ENCODE measurements at places on chromosomes 13 and 19.

DNA sequence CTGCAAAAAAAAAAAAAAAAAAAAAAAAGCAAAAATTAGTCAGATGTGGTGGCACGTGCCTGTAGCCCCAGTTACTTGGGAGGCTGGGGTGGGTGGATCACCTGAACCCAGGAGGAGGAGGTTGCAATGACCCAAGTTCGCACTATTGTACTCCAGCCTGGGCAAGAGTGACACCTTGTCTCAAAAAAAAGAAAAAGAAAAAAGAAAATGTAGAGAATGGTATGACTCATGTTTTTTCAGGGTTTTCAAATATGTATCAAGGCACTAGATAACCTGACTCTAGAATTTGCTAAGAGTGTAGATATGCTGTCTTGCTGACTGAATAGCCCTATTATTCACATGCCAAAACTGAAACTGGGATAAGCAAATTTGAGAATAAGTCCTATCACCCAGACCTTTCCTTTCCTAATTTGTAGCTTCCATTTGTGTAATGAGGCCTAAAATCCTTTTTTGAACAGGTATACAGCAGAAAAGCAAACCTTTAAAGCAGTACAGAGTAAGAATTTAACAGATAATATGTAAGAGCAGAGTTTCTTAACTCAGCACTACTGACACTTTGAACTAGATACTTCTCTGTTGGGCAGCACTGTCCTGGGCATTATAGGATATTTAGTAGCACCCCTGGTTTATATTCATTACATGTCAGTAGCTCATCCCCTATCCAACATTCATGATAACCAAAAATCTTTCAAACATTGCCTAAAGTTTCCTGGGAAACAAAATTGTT is 108.6 kb downstream of the ELF1 start:
- peak; percentile 24 for DNase-seq

GRCh38 chr13:112569821-112570220 is 18.1 kb downstream of the TUBGCP3 start:
- DNase-seq, result no peak

DNA sequence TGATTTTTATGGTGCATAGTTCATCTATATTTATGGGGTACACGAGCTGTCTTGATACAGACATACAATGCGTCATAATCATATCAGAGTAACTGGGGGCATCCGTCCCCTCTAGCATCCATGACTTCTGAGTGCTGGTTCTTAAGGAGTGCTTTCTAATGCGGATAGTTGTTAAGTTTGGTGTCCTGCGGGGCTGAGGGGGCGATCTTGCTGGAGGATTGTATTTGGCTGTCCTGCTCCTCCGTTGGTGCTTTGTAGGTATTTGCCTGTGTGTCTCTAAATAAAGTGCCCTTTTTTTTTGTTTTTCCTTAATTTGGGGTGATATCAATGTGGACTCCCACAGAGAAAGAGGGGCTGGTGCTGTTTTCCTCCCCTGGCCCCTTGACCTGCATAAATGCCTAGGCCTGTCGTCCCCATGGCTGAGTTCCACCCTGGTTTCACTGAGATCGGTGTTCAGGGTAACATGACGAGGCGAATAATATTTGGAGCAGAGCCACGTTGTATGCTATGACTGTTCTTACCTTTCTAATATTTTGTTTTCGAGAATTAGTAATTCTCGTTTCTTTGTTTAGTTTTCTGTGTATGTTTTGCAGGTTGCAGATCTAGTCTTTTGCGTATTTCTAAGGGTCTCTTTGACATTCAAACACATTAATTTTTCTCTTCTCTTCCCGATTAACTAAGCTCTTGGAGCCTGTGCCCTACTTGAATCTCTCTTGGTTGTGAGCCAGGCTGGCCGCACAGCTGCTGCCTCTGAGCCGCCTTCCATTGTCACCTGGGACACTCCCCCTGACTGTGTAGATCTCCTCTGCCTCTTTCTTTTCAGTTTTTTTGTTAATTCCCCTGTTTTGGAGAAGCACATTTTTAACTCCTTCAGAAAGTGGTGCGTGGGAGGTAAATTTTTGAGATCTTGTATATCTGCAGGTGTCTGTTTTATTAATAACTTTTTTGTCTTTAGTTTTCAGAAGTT is 100.3 kb downstream of the ARHGEF7 start:
- DNase-seq, result no peak

DNA sequence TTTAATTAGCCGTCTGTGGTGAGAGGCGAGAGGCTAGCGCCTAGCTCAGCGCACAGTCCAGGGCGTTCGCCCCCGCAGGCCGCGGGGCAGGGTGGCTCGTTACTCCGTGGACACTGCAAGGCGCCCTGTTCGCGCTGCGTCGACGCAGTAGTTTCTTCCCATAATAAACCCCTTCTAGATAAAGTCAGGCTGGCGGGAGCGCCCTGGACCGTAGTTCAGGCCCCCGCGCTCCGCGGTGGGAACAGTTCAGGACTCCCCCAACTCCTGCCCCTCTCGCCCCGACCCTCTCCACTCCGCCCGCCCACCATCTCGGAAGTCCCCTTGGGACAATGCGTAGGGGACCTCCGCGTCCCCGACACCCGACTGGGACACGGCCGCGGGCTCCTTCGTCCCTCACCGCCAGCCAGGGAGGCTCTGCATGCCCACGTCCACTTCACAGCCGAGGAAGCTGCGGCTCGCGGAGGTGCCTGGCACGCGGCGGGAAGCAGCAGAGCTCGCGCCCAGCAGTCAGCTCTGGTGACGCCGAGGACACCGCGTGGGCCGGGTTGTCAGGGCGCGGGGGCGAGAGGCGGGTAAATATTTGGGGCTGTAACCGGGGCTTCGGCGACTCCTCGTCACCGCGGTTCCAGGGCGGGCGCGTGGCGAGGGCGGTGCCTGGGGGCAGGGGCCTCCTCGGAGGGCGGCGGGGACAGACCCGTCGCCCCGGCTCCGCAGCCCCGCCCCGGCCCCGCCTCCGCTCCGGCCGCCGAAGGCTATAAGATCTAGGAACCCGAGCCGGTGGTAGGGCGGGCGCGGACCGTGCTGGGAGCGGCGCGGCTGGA is at the start of gene RGCC:
RGCC (plus strand) TSS at position 783 of the 821 bp plus-strand sequence. CDS start 158 bp downstream, outside the sequence.
- DNase-seq, result peak; percentile 94

DNA sequence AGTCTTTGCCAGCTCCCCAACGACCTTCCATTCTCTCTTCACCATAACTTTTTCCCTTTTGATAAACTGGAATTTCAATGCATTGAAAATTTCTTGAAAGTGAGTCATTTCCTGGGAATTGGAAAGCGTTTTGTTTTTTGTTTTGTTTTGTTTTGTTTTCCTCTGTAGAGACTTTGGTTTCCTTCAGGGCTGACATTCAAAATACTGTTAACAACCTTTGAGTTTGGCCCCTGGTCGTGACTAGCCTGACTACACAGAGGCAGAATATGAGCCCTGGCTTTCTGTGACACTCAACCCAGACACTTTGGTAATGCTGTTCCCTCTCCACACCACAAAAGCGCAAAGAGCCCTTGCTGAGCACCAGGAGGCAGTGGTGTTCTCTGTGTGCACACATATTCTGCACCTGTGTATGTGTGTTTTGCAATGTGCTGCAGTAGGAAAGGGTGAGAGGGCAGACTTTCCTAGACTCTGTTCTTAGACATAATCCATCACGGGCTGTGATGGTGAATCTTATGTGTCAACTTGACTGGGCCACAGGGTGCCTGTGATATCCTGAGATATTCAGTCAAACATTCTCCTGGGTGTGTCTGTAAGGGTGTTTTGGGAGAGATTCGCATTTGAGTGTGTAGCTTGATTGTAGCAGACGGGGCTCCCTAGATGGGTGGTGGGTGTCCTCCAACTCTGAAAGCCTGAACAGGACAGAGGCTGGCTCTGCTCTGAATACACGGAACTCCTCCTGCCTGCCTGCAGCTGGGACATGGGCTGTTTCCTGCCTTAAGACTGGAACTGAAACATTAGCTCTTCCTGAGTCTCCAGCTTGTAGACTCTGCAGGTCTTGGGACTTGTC is 29.5 kb upstream of the ANKRD10 start:
- DNase-seq, result peak; percentile 47

DNA sequence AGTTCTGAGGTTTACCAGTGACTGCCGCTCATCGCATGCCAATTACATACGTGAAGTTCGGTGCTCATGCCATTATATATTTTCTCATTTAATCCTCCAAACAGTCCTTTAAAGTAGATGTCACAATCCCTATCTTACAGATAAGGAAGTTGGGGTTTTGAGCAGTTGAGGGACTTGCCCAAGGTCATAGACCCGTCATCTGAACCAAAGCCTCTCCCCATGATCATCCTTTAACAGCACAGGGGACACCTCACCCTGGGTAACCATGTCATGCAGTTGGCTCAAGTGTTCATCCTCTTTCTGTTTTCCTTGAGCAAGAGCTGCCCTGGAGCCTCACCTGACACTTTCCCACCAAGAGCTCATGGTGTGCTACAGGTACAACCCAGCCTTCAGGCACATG is 69.1 kb downstream of the HSPH1 start:
- no peak for DNase-seq

DNA sequence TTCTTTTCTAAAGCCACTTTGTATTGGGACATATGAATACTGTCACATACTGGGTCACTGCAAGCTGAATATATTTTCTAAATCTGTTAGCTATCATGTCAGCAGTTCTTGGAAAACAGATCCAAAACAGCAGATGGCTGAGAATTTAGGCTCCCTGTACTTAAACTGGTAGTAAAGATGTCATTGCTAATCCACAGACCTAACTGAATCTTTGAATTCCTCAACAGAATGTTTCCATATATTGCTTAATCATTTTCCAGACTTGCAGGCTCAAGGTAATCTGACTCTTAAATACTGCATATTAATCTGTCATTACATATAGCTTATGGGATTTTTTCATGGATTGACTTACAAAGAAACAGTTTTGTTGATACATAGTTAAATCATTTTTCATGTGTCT is 639.0 kb upstream of the KLHL1 start:
- DNase-seq, result no peak

GRCh38 chr19:23520441-23520840 is 125.2 kb upstream of the ZNF91 start:
- DNase-seq, result no peak

GRCh38 chr19:46176116-46176860 is 28.2 kb downstream of the IGFL2 start:
- no peak for DNase-seq
